ENCODE measurements at places on chromosomes 13 and 19. TPM values are rescaled to one million over a fixed set of nuclear protein-coding genes. Genes with fewer than 3 reads are reported as not detected.

LYPD5 gene
- 0.97 TPM for total RNA-seq

TTC9B gene
- not detected for total RNA-seq

KLK3 gene
- total RNA-seq: not detected

ZNF490 gene
- total RNA-seq: 8.4 TPM

ADGRE2 gene
- 4.7 TPM for total RNA-seq
